ENCODE measurements at places on chromosomes 5 and 9.

- no peak for DNase-seq
Measured at GRCh38 chr9:88370346-88370745, 17.9 kb upstream of the SPIN1 start.

- no peak for DNase-seq
Measured at GRCh38 chr5:81718300-81718699, 32.6 kb downstream of the SSBP2 start.

DNA sequence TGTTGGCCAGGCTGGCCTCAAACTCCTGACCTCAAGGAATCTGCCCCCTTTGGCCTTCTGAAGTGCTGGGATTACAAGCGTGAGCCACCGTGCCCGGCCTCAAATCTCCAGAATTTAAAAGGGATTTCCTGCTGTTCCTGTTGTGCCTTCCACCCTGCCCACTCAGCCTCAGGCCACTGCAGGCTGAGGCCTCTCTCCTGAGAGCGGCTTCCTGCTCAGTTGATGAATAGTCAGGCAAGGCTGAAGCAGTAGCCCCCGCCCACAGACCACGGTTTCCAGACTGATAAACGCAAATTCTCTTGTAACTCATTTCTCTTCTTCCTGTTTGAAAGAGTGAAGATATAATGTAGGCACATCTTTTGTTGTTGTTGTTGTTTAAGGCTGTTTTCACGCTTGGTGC is 127.0 kb upstream of the PLCXD3 start:
- DNase-seq = no peak

- no peak for DNase-seq
Measured at GRCh38 chr9:12785260-12785770, 10.5 kb downstream of the LURAP1L start.

DNA sequence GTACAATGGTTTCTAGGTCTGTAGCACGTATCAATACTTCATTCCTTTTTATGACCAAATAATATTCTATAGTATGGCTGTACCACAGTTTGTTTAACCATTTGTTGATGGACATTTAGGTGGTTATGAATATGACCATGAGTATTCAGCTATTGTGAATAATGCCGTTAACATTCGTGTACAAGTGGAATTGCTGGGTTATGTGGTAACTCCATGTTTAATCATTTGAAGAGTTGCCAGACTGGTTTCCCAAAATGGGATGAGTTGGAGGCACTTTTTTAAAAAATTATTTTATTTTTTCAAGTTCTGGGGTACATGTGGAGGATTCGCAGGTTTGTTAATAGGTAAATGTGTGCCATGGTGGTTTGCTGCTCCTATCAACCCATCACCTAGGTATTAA is 4.6 kb downstream of the SNX2 start:
- no peak for DNase-seq

- no peak for DNase-seq
Measured at GRCh38 chr9:124045076-124045829, 33.7 kb downstream of the LHX2 start.

- DNase-seq = no peak
Measured at GRCh38 chr5:35803191-35803651, 53.5 kb upstream of the IL7R start.

GRCh38 chr9:136829981-136830885 is 12.0 kb upstream of the AJM1 start:
- DNase-seq = no peak

- no peak for DNase-seq
Measured at GRCh38 chr5:103915081-103915480, 352.5 kb upstream of the NUDT12 start.

DNA sequence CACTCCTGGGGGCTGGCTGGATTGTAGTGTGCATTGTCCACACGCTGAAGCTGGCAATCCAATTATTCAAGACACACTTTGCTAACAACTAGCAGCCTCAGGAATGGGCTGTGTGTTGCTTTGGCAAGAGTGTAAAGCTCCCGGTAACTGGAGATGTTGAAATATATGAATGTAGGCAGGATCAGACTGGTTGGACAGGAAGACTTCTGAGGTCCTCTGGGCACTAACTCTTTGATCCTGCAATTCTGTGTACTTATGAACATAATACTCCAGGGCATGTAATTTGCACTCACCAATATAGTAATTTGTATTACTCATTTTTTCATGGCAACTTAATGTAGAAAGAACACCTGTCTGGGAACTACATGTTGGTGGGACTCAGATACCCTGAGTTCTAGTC is 106.7 kb upstream of the SLC28A3 start:
- DNase-seq = no peak

DNA sequence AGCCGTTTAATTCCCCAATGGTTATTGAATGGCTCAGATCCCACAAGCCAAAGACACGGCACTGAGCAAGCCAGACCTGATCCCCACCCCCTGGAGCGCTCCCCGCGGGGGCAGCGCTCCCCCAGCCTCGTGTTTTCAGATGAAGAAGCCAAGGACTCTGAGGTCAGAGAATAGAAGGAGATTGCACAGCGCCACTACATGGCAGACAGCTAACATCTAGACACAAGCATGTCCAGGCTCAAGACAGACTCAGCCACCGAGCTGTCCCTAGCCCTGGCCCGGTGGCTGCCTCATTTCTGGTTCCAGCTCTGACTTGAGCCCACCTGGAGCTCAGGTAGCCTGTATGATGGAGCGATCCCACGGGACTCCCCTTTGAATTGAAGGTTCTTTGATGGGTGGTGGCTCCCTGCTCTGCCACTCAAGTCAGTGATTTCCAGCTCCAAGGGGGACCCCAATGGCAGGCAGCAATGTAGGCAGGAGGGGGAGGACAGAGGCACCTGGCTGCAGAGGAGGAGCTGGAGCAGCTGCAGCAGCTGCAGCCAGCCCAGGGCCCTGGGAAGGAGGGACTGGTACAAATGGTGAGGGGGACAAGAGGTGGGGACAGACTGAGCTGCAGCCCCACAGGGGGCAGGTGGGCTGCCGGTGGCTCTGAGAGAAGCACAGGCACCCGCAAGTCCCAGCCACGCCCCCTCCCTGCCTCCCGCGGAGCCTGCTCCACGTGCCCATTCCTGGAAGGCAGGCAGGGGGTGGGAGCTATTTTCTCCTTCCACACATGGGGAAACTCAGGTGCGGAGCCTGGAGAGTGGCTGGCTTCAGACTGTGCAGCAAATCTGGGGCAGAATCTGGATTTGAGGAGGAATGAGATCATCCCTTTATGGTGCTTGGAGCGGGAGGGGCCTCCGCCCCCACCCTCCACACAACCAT is 40.2 kb downstream of the NTNG2 start:
- DNase-seq = no peak

DNA sequence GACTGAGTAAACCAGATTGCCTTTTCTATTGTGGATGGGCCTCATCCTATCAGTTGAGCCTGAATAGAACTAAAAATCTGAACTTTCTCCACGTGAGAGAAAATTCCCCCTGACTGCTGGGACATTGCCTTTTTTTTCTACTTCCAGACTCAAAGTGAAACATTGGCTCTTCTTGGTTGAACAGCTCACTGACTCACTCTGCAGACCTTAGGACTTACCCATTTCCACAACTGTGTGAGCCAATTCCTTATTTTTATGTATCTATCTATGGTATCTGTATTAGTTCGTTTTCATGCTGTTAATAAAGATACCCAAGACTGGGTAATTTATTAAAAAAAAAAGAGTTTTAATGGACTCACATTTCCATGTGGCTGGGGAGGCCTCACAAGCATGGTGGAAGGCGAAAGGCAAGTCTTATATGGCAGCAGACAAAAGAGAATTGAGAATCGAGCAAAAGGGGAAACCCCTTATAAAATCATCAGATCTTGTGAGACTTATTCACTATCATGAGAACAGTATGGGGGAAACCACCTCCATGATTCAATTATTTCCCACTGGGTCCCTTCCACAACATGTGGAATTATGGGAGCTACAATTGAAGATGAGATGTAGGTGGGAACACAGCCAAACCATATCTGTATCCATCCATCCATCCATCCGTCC is 306.7 kb upstream of the SLC24A2 start:
- no peak for DNase-seq

DNA sequence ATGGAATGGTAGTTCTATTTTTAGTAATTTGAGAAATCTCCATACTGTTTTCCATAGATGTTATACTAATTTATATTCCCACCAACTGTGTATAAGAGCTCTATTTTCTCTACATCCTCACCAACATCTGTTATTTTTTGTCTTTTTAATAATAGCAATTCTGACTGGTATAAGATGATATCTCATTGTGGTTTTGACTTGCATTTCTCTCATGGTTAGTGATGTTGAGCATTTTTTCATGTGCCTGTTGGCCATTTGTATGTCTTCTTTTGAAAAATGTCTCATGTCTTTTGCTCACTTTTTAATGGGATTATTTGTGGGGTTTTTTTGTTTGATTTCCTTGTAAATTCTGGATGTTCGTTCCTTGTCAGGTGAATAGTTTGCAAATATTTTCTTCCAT is 154.4 kb downstream of the ZSWIM6 start:
- no peak for DNase-seq

GRCh38 chr5:152994033-152994680 is 496.3 kb upstream of the GRIA1 start:
- DNase-seq = no peak

GRCh38 chr5:150063638-150064037 is 22.7 kb downstream of the CSF1R start:
- DNase-seq = no peak
